Right renal pelvis (tissue), 4 donors: ENCODE measurements at places on chromosomes 2 and 18. TPM values are rescaled to one million over a fixed set of nuclear protein-coding genes. Genes with fewer than 3 reads are reported as not detected.

Gene VWA3B
- polyA plus RNA-seq: 0.36 TPM

DNA sequence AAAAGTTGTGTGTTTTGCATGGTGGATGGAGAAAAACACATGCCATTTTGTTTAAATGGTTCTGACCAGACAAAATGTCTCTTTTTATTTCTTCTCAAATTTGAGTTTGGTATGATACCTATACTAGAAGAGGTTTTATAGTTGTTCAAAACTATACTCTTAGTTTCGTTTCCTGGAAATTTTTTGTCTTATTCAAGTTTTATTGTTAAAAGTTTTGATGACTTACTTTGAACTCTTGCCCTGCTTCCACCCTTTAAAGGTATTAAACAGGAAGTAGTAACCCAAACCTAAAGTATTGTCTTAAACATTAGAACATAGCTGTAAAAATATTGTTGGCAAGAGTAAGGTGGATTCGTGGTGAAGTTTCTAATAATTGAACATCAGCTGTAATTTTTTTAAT is 98.2 kb downstream of the BABAM2 start:
- DNase-seq: no peak

DNA sequence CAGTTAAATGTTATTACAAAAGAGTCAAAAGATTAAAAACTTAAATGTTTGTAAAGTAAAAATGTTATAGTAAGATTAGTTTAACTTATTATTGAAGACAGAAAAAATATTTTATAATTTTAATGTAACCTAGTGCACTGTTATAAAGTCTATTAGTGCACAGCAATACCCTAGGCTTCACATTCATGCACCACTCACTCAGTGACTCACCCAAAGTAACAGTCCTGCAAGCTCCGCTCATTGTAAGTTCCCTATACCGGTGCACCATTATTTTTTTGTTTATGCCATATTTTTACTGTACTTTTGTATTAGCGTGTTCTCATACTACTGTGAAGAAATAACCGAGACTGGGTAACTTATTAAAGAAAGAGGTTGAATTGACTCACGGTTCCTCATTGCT is 759.7 kb upstream of the CDH7 start:
- DNase-seq: no peak

DNA sequence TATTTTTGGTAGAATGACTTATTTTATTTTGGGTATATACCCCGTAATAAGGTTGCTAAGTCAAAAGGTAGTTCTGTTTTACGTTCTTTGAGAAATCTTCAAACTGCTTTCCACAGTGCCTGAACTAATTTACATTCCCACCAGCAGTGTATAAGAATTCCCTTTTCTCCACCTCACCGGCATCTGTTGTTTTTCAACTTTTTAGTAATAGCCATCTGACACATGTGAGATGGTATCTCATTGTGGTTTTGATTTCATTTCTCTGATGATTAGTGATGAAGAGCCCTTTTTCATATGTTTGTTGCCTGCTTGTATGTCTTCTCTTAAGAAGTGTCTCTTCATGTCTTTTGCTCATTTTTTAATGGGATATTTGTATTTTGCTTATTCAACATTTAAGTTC is 215.2 kb upstream of the TFPI start:
- no peak for DNase-seq

DNA sequence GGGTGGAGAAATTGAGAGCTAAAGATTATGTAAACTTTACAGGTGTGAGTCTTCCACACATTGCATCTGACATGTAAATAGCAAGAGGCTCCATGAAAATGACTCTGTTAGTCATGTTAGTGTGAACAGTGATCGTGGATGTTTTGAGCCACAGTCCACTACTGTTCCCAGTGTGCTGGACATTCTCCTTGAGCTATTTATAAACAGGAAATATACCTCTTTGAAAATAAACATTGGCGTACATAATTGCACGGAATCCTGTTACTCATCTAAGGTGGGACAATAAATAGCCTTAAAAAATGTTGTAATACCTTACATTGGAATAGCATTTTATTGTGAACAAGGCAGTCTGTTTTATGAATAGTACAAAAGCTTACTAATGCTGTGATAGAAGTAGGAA is 37.0 kb downstream of the LIMS1 start:
- DNase-seq: no peak

DNA sequence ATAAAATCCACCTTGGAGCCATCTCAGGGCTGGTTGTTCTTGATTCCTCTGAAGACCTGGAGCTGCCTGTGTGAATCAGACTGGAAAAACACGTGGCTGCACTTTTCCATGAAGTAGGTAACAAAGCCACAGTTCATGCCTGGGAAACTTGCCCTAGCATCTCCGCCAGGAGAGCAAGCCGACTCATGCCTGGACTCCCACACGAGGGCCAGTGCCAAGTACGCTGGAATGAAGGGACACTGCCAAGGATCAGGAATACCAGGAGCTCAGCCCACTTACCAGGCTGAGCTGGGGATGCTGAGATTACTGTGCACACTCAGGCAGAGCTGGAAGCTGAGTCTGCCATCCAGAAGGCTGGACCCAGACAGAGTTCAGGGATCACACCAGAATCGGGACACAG is 10.9 kb upstream of the FHL2 start:
- DNase-seq: no peak

DNA sequence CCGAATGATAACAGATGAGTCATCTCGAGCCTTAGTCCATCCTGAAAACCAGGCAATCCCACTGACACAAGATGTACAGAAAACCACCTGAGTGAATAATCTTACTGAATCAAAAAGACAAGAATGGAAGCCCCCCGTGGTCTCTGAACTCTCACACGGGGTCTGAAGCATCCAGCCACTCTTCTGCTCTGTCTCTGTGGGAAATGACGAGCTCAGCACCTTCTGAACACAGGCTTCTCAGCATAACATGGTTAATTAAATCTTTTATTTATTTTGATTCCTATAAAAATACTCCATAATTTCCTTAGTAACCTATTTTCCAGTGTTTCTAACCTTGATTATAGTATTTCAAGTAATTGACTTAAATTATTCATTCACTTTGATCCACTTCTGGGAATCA is 203.7 kb downstream of the TMEM163 start:
- no peak for DNase-seq
